IMR-90 (cell line): ENCODE measurements at places on chromosomes 3 and 15. TPM values are rescaled to one million over a fixed set of nuclear protein-coding genes. Genes with fewer than 3 reads are reported as not detected.

DNA sequence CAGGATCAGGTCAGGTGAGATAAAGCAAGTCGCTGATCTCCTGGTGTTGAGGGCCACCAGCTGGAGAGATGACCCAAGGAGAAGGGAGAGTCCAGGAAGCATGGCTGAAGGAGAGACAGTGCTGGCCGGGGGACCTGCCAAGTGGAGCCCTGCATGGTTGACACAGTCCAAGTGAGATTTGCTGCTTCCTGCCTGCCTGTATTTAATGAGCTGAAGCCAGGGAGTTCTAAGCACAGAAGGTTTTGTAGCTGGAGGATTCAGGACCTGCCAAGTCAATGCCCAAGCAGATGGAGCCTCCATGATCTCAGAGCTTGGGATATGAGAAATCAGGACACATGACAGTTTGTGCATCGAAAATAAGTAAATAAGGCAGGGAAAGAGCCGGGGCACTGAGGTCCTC, 125.6 kb downstream of the SRGAP3 start:
- H3K4me1 ChIP-seq, result no peaks in the 10 kb centered on the region
- no peak for DNase-seq
- no peak overlapping the region for H3K27ac ChIP-seq

DNA sequence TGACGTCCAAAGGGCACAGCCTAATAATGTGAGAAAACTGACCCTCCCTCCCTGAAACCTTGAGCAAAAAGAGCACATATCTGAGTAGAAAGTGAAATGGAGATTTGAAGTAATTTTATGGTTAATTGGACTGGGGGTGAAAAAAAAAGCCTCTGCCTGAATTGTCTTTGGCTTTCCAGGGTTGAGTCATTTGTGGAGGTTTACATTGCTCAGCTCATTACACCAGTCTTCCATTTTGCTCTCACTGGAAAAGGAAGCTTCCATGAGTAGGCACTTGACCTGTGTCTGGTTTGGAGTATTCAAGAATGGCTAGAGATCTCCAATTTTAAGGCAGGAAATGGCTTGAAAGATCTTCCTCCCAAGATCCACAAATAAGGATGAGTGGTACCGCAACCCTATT, 273.9 kb downstream of the PDCD6IP start:
- DNase-seq, result no peak
- no peak overlapping the region for H3K27ac ChIP-seq
- no peaks in the 10 kb centered on the region for H3K36me3 ChIP-seq

- peak; percentile 93 for DNase-seq
- H3K27me3 ChIP-seq, result no peaks in the 10 kb centered on the region
- H3K4me3 ChIP-seq, result no peak overlapping the region
- no peak overlapping the region for H3K27ac ChIP-seq
Observed at GRCh38 chr3:36957862-36958686, 13.2 kb upstream of the TRANK1 start.

- no peaks in the 10 kb centered on the region for H3K27me3 ChIP-seq
- DNase-seq, result no peak
- peaks cover 17% of the 10 kb centered on the region for H3K4me1 ChIP-seq
- H3K4me3 ChIP-seq, result no peak overlapping the region
Observed at GRCh38 chr15:81195339-81195864, 1.3 kb upstream of the IL16 start.

GRCh38 chr3:73885862-73886261, 261.1 kb upstream of the PDZRN3 start:
- no peaks in the 10 kb centered on the region for H3K4me1 ChIP-seq
- H3K4me3 ChIP-seq, result no peak overlapping the region
- H3K27ac ChIP-seq, result no peak overlapping the region
- no peaks in the 10 kb centered on the region for H3K36me3 ChIP-seq

DNA sequence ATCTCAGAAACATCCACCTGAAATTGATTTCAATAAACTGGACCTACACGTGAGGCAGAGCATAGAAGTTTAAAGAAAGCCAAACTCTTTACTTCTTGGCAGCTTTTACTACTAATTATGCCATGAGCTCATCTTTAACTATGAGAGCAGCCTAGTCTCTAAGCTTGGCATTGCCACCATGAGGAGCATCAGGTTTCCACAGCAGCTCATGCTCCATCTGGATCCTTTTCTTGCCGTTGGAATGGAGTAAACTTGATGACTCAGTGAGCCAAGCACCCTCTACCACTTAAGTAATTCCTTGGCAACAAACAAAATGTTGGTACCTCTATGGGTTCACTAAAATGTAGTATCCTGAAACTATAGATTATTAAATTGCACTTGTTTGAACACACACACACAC, 583.2 kb downstream of the EPHA3 start:
- no peaks in the 10 kb centered on the region for H3K4me1 ChIP-seq
- H3K4me3 ChIP-seq, result no peak overlapping the region
- peak; percentile 1 for DNase-seq
- H3K27ac ChIP-seq, result no peak overlapping the region

DNA sequence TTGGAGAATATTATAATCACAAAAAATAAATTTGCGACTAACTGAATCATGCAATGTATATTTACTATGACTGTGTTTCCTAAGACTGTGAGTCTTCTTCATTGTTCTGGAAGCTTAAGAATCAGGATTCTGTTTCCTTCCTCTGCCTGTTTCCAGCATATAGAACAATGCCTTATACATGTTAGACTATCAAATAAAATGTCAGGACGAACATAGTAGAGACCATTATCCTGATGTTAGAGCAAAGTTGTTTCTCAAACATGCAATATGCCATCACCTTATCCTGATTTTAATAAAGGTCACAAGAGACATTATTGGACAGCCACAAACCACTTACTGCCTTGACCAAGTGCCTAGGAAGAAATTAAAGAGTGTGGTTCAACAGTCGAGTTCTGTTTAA, 457.4 kb upstream of the AGTR1 start:
- no peak for DNase-seq
- no peaks in the 10 kb centered on the region for H3K4me1 ChIP-seq

ZMYND10 gene
- 0.83 and 1.1 TPM in 2 replicates for total RNA-seq

DNA sequence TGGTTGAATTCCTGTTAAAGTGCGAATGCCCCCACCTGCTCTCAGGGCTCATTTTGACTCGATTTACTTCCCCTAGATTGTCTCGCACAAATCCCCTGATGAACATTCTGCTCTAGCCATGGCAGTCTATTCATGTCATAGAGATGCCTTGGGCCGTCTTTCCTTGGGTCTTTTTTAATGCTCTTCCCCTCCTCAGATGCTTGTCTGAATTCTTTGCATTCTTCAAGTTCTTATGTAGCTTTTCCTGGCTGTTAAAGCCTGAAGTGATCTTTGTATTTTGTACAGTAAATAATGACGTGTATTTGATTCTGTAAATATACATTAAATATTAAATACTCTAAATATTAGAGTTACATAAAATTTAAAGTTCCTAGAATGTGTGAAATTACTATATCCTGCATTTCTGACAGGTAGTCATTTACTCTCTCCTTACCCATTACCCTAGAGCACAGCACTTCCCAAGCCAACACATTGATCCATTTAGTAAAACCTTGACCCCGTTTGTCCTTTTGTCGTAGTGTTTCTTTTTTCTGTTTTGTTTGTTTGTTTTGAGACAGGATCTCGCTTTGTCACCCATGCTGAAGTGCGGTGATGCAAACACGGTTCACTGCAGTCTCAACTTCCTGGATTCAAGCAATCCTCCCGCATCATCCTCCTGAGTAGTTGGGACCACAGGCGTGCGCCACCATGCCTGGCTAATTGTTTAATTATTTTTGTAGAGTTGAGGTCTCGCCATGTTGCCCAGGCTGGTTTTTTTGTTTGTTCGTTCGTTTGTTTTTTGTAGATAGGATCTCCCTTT, 47.9 kb downstream of the YEATS2 start:
- H3K27ac ChIP-seq, result peak overlapping the region; percentile 48; the same call in 1 of the 2 replicates
- DNase-seq, result peak; percentile 38
- H3K4me1 ChIP-seq, result no peaks in the 10 kb centered on the region; the same call in 1 of the 2 replicates
- H3K27me3 ChIP-seq, result no peaks in the 10 kb centered on the region

GRCh38 chr3:94083261-94083660, 20.4 kb downstream of the NSUN3 start:
- peaks cover 7% of the 10 kb centered on the region for H3K36me3 ChIP-seq
- H3K27ac ChIP-seq, result no peak overlapping the region
- H3K27me3 ChIP-seq, result no peaks in the 10 kb centered on the region
- no peaks in the 10 kb centered on the region for H3K4me1 ChIP-seq
- no peak for DNase-seq

DNA sequence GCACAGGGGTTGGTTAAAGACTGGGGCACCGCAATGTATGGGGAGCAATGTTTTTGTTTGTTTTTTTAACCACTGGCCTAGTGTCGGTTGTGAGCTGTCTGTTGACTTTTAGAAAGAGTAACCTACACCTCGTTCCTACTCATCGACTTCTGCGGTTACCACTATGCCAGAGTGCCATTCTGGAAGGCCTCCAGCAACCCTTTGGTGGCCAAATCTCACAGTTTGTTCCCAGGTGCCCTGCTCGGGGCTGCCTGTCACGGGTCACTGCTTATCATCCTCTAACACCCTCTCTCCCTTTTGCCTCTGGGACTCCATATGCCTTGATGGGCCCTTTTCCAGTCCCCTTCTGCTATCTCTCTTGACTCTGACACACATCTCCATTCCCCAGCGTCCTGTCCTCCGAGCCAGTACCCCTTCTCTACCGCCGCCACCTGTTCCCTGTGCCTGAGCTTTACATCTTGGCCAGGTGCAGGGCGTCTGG, 290.4 kb upstream of the C2CD4B start:
- peak overlapping the region; percentile 29; the same call in 1 of the 2 replicates for H3K27ac ChIP-seq
- H3K27me3 ChIP-seq, result no peaks in the 10 kb centered on the region
- no peak overlapping the region for H3K4me3 ChIP-seq

POLR2M gene
- total RNA-seq, result 83.0 and 117 TPM in 2 replicates

ZIC1 gene
- total RNA-seq, result not detected in 2 replicates

DNA sequence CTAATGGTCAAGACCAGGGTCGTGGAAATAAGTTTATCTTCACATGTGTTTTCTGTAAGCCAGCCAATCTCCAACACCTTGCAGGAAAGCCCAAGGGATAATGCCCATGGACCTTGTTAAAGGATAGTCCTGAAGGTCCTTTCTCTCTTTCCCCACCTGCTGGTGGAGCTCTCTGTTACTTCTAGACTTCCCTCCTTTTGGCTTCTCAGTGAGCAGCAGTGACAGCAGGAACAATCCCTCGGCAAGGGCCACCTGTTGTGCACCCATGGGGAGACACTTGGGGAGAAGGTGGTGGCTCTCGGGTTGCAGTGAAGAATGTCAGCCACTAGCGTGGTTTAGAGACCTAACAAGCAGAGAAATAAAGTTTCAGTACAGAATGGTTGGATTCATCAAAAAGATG, 84.0 kb upstream of the OSBPL11 start:
- no peaks in the 10 kb centered on the region for H3K4me1 ChIP-seq
- H3K4me3 ChIP-seq, result no peak overlapping the region
- no peaks in the 10 kb centered on the region for H3K36me3 ChIP-seq
- peaks cover 2% of the 10 kb centered on the region; the same call in 1 of the 2 replicates for H3K27me3 ChIP-seq
- DNase-seq, result no peak

GRCh38 chr3:37174532-37175126, at the start of gene LRRFIP2:
TSS of gene LRRFIP2 (minus strand) at chr3:37174582. CDS start at chr3:37148983, 25,599 bp downstream.
- H3K4me3 ChIP-seq, result peak within 1 kb of the TSS; percentile 97
- peak within 1 kb of the TSS; percentile 99 for H3K27ac ChIP-seq
- H3K4me1 ChIP-seq, result peaks cover 10% of the 10 kb centered on the region
- no peaks in the 10 kb centered on the region for H3K27me3 ChIP-seq

DNA sequence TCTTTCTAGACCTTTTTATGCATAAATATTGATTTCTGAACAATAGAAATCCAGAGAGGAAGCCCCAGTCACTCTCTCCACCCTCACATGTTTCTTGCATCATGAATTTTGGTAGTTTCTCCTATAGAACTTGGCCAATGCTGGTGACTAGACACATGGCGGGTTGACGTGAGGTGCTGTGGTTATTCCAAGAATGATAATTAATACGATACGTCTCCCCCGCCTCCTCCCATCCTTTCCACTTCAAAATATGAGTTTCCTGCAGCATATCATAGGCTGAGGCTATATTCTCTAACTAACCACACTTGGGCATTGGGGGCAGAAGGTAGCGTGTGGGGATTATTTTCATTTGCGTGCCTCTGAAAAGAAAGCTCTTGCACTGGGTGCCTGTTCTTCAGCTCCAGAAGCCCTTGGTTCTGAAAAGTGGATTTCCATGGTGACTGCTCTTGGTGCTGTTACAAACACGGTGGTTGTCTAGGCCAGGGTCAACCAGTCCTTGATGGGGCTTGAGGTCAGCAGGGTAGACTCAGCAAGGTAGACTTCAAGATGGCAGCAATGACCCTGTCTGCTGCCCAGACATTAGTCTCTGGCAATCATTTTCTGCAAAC, 5.3 kb downstream of the TNFSF10 start:
- no peak overlapping the region for H3K4me3 ChIP-seq
- DNase-seq, result no peak
- peaks cover 10% of the 10 kb centered on the region for H3K4me1 ChIP-seq
- no peaks in the 10 kb centered on the region for H3K27me3 ChIP-seq
- H3K36me3 ChIP-seq, result no peaks in the 10 kb centered on the region
- H3K27ac ChIP-seq, result no peak overlapping the region

CNTN6 gene
- not detected in 2 replicates for total RNA-seq

C3orf70 gene
- total RNA-seq, result 1.8 and 2.8 TPM in 2 replicates

- H3K4me3 ChIP-seq, result no peak overlapping the region
- no peaks in the 10 kb centered on the region for H3K27me3 ChIP-seq
- DNase-seq, result peak; percentile 16
- no peaks in the 10 kb centered on the region for H3K4me1 ChIP-seq
- no peaks in the 10 kb centered on the region for H3K36me3 ChIP-seq
Observed at GRCh38 chr3:109952924-109953323, 615.6 kb upstream of the DPPA4 start.

DNA sequence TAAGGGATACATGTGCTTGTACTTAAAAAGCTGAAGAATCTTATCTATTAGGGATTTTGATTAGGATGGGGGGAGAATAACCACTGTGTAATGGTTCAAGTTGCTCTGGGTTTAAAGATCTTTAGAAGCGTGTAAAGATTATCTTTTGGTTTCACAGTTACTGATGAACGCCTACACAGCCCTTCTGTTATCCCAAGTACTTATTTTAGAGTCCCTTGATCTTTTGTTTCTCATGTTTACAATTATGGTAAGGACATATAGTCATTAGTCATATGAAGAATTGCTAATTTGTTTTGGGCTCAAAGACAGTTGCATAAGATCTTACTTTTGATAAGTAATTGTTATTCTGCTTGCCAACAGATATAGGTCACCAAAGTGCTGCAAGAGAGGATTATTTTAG, 160.1 kb downstream of the PLCL2 start:
- H3K27me3 ChIP-seq, result no peaks in the 10 kb centered on the region
- no peaks in the 10 kb centered on the region for H3K36me3 ChIP-seq
- H3K27ac ChIP-seq, result no peak overlapping the region
- DNase-seq, result no peak
- H3K4me3 ChIP-seq, result no peak overlapping the region

- H3K4me3 ChIP-seq, result no peak overlapping the region
- DNase-seq, result no peak
- H3K27me3 ChIP-seq, result no peaks in the 10 kb centered on the region
- peaks cover 7% of the 10 kb centered on the region for H3K4me1 ChIP-seq
- no peak overlapping the region for H3K27ac ChIP-seq
Observed at GRCh38 chr3:190125436-190126068, 4.9 kb upstream of the P3H2 start.

DUOXA2 gene
- total RNA-seq, result not detected in 2 replicates

DNA sequence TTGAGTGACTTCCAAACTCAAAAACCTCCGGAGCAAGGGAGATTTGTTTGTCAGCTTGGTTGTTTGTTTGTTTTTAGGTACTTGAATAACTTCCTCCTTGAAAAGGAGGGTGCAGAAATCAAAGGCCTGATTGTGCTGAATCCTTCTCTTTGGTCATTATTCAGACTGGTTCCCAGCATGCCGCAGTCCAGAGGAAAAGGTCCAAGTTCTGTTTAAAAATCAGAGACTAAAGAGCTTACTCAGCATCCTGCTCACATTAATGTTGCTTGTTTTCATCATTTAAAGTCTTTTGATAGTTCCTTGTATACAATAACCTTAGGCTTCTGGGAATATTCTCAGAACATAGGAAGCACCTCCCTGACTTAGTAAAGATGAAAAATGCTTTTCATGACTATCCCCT, 982 bp upstream of the SCG3 start:
- H3K27me3 ChIP-seq, result peaks cover 8% of the 10 kb centered on the region
- no peak for DNase-seq
- no peaks in the 10 kb centered on the region for H3K36me3 ChIP-seq
- H3K4me3 ChIP-seq, result no peak overlapping the region
- H3K27ac ChIP-seq, result no peak overlapping the region
